ENCODE measurements at places on chromosomes 2 and 18.

DNA sequence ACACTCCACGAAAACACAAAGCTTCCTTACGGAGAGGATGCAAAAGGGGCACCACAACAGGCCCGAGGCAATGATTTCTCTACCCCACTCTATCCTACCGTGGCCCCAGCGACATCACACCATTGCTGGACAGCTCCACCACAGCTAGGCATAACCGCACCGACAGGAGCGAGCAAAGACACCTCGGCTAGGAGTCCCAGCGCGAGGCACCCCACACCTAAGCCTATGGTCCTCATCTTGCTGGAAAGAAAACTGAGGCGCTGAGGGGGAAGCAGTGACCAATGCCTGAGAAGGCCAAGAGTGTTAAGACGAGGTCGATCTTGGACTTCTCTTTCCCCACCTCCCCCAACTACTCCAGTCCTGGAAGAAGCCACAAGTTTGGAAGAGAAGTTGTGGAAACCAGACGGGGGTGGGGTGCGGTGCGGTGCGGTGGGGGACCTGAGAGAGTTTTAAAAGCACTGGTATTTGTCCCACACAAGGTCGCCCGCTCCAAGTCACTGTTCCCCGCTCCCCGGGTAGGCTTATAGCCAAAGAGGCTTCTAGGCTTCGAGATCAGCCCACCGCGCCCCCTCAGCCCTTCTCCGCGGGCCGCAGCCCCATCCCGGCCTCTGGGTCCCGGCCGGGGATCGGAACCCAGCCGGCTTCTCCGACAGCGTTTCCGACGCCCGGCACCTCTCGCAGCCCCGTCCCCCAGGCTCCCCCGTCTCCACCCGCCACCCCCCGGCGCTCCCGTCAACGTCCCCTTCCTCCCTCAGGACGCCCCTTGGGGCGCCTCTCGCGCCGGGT, 766 bp downstream of the PDE6D start:
- DNase-seq = peak; percentile 49

- DNase-seq = no peak
Measured at GRCh38 chr2:84939426-84940087, 31.4 kb upstream of the KCMF1 start.

GRCh38 chr2:231382116-231382515, 13.4 kb upstream of the B3GNT7 start:
- no peak for DNase-seq

DNA sequence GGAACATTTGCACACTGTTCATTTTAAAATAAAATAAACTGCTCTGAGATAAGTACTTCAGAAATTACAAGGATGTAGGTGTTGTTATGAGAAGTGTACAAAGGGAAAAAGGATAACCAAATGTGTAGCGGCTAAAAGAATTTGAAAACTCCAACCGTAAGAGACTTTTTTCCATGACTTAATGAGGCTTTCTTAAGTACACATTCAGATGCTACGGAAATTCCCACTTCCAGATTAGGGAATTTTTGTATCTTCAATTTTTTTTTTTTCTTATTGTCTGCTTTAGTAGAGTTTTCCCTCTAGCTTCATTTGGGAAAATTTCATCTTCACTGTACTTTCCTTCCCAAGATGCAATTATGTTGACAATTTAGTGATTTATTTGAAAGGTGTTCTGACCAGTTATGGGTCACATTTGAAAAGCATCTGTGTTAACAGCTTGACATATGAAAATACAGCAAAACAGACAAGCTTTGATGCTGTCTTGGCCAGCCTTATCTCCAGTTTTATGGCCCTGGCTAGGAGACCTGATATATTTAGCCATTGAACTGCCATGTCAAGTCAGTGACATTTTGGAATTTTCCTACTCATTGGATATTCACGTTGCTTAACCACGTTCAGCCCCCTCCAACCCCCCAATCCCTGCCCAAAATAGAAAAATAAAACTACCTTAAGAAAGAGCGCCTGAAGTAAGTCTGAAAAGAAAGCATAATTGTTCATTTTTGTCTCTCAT, 105.6 kb downstream of the FEZ2 start:
- DNase-seq = no peak

DNA sequence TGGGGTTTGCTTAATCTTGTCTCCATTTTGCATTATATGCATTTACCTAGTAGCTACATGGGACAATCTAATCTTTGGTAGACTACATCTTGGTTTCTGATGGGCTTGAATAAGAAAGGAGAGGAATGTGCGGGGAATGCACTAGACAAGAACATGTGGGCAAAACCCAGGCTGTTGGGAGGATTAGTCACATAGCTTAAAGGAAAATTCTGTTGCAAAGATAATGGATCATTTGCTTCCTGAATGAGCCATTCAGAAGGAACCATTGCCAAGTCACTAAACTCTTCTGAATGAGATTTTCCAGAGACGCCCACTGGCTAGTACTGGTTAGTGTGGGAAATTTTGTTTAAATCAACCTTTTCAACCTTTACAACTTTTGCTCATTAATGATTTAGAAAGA, 84.8 kb downstream of the OSBPL6 start:
- no peak for DNase-seq

DNA sequence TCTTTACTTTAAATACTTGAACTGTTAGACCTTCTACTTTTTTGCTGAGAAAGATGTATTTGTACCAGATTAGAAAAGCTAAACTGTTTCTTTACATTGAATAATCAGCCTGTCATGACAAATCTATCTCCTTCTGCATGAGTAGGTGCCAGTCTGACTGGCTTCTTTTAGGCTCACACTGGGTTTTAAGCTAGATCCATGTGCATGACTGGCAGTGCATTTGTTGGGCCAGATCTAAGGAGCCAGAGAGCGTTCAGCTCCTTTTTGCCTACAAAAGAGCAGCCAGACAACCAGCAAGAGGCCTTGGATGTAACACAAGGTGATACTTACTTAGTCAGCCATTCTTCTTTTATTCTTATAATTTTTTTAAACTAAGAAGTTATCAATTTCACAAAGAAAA, 82.0 kb upstream of the OTX1 start:
- no peak for DNase-seq

GRCh38 chr18:10239103-10239502, 215.3 kb upstream of the APCDD1 start:
- no peak for DNase-seq

DNA sequence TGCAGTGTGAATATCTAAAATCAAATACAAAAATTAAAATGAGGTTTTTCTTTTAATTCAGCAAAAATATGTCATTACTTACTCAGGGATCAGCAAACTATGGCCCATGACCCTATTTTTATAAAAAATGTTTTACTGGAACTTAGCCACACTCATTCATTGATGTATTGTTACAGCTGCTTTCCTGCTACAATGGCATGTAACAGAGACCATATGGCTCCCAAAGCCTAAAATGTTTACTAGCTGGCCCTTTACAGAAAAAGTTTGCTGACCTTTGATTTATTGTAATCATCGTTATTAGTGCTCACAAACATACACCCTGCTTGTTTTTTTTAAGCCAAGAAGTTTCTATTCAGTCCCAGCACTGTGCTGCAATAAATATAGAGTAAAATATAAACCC, 120.3 kb downstream of the PLA2R1 start:
- no peak for DNase-seq

GRCh38 chr2:231929961-231930592, 3.9 kb upstream of the NPPC start:
- DNase-seq = no peak

DNA sequence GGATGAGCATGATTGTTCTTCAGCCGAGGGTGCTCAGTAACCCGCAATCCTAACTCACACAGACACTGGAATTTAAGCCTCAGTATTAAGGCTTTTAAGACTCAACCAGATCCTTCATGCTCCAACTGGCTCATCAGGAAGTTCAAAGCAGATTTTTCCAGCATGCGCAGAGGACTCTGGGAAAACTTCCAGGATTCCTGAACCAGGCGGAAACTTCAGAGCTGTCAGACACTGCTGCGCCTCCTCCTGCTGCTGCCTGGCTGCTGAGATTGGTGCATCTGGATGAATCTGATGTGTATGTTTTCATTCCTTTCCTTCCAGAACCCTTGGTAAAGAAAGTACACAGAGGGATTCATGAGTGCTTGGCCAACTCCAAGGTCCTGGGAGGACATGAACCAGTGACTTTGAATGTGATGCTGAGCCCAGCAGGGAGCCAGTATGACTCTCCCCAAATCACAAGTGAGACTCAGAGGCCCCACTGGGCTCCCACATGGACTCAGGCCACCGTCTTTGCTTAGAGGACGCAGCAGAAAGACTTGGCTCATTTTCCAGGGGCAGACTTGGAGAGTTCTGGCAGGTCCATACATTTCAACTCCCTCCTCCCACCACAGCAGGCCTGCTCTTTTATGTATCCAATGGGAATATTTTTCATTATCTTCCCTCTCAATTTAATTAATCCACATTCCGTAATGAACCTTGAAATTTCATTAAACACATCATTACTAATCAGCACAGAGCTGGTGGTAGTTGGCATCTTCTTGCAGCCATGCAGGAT, 143.5 kb upstream of the HDAC4 start:
- no peak for DNase-seq

DNA sequence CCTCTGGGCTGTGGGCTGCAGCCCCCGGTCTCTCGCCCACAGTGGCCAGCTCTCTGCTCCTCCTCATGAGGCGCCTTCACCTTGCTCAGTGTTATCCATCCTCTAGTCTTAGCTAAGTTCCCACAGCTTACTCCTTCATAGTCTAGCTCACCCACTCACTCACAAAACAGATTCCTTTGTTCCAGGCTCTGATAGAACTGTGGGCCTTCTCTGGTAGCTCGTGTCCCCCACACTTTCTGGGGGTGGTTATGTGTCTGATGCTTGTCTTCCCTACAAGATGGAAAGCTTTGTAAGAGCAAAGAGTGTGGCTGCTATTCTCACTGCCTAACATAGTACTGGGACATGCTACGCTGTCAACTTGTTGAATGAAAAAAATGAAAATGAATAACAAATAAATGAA, 135.8 kb downstream of the EN1 start:
- no peak for DNase-seq

GRCh38 chr18:12238826-12239225, 15.3 kb upstream of the CIDEA start:
- no peak for DNase-seq

DNA sequence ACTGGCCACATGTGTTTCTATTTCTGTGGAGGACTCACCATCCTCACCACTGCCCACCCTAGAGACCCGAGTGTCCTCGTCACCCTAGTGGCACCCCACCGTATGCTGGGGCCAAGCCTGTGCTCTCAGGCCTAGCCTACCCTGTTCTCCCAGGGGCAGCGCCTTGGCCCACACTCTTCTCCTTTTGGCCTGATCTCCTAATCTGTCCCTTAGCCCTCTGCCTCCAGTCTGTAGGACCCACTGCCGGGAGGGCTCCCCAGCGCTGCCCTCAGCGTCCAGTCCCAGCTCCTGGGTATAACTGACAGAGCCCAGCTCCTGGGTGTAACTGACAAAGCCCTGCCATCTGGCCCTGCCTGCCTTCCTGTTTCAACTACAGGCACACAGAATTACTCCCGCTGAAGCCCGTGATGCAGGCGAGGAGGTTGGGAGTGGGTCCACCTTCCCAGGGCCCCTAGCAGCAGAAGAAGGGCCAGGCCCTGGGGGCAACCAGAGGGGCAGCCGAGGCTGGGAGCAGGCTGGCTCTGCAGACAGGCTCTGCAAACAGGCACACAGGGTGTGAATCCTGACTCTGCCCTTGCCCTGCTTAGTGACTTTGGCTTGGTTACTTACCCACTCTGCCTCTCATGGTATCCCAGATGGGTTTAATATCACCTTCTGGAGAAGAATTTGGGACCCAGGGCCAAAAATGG, 25.6 kb upstream of the PTMA start:
- DNase-seq = no peak

GRCh38 chr2:148338541-148338940, 306.0 kb upstream of the EPC2 start:
- DNase-seq = no peak

GRCh38 chr2:72109904-72110303, 37.8 kb downstream of the CYP26B1 start:
- DNase-seq = no peak

DNA sequence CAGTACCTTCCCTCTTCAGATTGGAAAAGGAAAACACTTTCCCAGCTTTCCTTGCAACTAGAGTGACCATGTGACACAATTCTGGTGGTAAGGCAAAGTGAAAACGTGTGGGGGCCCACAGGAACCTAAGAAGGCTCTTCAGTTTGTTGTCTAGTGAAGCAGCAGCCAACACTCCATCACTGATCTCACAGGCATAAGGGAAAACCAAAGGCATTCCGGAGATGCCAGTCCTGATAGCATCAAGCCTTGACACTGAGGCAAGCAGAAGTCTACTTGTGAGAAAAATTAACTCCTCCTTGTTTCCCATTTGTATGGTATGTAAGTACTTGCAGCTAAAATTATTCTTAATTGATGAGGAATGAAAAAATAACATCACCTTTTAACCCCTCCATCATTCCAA, 88.3 kb downstream of the ETAA1 start:
- DNase-seq = no peak

- DNase-seq = no peak
Measured at GRCh38 chr2:153886833-153887232, 15.1 kb downstream of the GALNT13 start.

DNA sequence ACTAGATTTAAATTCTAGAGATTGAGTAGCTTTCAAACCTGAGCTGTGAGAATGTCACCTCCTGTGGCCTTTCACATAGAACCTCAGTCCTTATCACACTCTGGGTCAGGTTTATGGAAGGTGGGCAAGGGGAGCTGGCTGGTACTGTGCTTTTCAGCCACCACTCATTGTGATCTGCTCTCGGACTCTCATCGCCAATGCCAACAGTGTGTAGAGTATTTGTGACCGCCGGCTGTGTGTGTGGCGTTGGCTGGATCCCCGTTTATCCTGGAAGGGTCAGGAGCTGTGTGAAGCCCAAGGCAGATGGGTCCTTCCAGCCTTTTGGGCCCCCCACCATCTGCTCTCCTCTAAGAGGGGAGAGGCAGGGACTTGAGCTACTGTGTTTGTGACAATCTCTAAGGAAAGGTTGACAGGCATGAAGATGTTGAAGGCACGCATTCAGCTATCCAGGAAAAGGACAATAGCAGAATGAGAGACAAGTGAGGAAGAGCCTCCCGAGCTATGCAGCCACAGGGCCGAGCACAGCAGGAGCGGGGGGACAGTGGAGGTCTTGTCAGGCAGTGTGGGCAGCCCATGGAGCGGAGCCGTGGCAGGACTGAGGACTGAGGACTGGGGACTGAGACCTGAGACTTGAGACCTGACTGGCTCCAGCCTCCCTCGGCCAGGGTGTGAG, 107.1 kb upstream of the TPO start:
- DNase-seq = no peak

DNA sequence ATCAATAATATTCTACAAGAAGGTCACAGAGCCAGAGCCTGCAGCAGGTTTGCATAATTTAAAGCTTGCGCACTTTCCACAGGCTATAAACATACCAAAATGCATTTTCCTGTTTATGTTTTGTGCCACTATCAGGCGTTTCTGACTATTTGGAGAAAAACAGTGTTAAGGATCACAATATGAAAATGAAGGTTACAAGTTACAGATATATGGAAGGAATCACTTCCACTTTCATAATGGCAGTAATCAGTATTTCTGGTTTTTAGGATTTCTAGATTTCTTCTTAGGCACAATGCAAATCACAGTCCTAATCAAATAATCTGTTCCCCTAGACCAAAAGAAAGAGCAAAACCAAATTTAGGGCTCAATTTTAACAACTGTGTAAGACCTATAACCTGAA, 279.5 kb downstream of the NBAS start:
- no peak for DNase-seq

GRCh38 chr2:101574622-101575021, 99.7 kb upstream of the RFX8 start:
- no peak for DNase-seq

GRCh38 chr18:58525928-58526424, 102.9 kb downstream of the ALPK2 start:
- DNase-seq = no peak

- DNase-seq = no peak
Measured at GRCh38 chr2:121992700-121993099, 237.2 kb downstream of the TSN start.

Data from endothelial cell (in vitro differentiated cells).